ENCODE measurements at places on chromosomes 3 and 15.

DNA sequence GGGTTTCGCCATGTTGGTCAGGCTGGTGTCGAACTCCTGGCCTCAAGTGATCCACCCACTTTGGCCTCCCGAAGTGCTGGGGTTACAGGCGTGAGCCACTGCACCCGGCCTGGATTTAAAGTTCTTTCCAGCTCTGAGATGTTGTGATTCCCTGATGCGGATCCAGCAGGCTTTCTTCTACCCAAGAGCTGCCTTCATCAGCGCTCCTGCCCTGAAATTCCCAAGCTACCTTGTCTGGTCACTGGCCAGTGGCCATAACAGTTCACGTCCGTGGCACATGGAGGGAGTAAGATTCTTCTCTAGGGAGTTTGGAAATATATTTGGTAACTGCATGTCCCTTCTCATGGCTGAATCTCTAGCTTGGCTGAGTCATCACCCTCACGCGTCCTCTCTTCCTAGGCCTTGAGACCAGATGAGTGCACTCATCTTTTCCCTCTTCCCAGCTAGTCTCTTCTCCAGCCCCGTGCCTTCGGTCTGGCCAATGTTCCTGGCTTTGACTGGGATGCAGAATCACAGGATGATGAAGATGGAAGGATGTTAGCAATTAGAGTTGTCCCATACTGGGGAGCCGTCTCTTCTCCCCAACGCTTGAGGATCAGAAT is 29.8 kb upstream of the APOD start:
- no peak for DNase-seq

GRCh38 chr3:13046569-13047274 is 26.5 kb downstream of the IQSEC1 start:
- DNase-seq, result no peak

DNA sequence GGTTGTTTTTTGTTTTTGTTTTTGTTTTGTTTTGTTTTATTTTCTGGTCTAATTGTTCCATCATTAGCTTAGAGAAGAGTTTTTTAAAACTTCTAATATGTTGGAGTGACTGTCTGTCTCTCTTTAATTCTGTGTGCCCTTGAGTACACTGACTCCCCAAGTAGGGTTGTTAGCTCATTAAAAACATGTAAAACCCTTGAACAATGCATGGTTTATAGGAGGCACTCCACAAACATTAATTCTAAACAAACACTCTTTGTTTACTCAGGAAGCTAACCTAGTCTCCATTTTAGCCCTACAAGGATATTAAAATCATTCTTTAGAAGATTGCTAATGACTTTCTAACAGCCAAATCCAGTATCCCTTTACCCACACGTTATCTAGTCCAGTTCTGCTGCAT is 100.5 kb downstream of the CGGBP1 start:
- no peak for DNase-seq

DNA sequence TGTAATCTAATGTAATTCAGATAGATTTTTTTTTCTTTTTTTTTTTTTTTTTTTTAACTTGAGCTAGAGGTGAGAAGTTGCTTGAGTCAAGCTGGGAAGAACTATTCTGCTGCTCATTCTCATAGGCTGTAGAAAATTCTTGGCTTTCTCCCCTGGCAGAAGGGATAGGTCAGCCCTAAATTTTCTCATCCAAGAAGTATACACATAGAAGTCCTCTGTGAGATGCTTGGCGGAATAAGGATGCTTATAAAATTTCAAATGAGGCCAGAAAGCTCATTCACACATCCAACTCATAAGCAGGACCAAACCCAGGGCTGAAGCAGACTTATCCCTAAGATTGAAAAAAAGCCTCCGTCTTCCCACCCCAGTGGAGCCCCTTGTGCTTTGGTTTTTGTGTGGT is 572.5 kb downstream of the SQOR start:
- DNase-seq, result no peak

- no peak for DNase-seq
Observed at GRCh38 chr3:14301558-14301957, 100.8 kb upstream of the SLC6A6 start.
